ENCODE measurements at places on chromosomes 5 and 9.

DNA sequence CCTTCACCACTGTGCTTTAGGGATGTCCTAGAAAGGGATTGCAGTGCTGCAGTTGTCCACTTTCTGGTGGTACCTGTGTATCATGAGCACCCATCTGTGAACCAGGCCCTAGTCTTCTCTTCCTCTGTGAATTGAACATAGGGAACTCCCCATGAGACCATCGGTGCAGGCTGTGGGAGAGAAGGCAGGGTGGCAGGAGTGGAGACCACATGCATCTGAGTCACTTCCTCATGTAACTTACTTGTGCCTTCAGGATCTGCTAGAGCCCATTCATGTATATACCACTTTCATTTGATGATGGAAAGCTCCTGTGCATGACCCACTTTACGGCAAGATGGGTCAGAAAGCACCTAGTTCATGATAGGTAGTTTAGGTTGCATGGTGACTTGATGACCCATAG, 478.1 kb upstream of the CDH9 start:
- no peak for DNase-seq

GRCh38 chr9:28779243-28779642, 1206.0 kb upstream of the C9orf72 start:
- no peak for DNase-seq

DNA sequence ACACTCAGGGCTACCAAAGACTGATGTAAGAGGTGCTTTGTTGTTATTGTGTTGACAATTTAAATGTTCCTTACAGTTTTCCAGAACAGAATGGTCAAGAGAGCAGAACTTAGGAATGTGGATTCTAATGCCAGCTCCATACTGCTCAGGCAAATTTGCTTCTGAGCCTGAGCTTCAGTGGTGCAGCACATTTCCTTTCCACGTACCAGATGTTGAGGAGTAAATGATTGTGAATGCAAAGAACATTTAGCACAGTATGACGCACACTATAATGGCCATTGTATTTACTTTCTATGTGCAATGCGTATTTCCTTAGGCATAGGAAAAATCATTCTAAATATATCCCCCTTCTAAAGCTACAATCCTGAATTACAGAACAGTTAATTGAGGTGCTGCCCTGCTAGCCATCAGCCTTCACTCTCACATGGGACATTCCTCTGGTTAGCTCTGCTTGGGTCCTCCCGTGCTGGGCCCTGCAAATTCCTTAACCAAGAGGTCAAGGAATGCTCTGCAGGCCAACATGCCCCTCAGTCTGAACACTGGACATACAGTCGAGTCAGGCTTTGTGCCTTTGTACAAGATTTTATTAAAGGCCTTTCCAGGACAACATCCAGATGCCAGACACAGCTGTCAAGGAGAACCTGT, 21.1 kb upstream of the TMEM174 start:
- no peak for DNase-seq

- no peak for DNase-seq
These were observed 553.1 kb downstream of the ZNF608 start for GRCh38 chr5:124193371-124193789.

DNA sequence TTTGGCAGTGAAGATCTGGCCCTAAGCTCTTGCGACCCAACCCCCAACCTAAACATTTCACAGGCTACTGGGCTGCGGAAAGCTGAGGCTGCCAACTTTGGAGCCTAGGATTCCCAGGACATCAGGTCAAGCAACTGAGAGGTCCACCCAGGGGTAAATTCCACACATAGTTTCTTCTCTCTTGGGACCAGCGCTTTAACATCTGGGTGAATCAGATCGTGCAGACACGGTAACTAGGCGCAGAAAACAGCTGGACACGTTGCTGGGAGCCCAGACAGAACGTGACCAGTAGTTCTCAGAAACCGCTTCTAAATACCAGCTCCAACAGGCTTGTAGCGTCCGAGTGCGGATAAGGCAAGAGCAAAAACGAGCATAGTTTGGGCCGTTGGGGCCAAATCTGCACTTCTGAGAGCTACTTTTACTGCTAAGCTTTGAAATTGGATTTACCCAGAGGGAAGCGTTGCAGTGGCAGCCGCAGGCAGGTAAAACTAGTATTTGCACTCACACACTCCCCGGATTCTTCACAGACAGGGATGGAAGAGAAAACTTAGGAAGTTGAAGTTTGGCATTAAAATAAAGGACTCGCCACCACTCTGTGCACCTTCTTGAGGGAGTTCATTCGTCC, 11.8 kb downstream of the ITGA1 start:
- no peak for DNase-seq

DNA sequence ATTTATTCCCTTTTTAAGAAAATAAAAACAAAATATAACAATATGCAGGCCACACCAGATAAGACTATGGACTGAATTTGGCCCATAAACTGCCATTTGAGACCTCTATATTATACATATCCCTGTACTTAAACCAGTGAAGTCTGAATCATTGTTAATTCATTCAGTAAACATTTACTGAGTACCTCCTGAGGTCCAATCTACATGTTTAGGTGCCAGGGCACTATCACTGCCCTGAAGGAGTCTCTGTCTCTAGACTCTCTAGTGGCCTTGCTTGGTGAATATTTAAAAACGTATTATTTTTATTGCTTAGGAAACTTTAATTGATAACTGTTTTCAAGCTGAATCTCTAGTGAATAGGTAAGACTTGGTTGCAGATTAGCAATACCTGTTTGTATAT, 74.7 kb upstream of the ELL2 start:
- DNase-seq: no peak

- DNase-seq: no peak
These were observed 22.5 kb downstream of the FOXD1 start for GRCh38 chr5:73426034-73426433.

- no peak for DNase-seq
These were observed 74.7 kb downstream of the ARHGAP26 start for GRCh38 chr5:142844866-142845265.

DNA sequence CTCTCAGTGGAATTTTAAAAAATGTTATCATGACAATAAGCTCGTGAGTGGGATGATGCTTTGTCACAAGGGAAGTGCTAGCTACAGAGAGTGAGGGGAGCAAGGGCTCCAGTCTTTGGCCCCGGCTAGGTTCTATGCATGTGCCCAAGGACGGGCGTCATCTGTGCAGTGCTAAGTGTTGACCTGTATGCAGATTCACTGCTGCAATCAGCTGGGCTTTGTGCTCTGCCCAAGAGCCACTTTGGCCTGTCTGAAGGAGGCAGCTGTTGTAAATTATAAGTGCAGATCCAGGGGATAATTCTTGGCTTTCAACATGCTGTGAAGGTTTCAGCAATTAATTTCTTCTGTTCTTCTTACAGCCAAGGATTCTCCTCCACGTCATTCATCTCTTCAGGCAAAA, 268.6 kb downstream of the PSAT1 start:
- no peak for DNase-seq

GRCh38 chr5:65647941-65648340, 23.1 kb downstream of the SHLD3 start:
- DNase-seq: no peak

- DNase-seq: no peak
These were observed 47.9 kb upstream of the ZNF618 start for GRCh38 chr9:113828221-113828620.

DNA sequence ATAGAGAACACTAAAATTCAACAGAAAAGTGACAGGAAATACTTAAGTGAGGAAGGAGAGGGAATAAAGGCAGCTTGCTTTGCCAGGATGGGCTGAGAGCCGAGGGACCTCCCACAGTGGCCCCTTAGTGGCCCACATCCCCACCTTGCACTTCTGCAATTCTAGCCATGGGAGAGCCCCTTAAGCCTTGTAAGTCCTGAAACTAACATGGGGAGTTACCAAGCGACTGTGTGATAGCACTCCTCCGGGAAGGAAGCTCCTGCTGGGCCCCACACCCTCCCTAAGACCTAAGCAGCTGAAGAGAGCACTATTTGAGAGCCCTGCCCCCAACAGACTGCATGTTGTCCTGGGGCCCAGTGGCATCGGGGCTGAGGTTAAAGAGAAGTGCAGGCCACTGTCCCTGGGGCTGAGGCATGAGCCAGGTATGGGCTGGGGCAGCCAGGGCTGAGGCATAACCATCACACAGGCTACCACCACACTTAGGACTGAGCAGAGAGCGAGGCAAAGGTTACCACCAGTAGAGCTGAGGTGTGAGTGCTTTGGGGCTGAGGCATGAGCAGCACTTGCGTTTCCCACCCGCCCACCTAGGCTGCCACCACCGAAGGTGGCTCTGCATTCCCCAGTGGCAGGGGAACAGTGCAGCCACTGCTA, 301.8 kb upstream of the TRPC7 start:
- DNase-seq: no peak

- DNase-seq: peak; percentile 70
These were observed at the start of gene SLC2A6 for GRCh38 chr9:133478851-133479711. Gene SLC2A6 (minus strand): TSS chr9:133479099. CDS start chr9:133479059, 40 bp downstream.

GRCh38 chr5:74491586-74491985, 148.9 kb downstream of the ENC1 start:
- DNase-seq: no peak

- no peak for DNase-seq
These were observed 2.9 kb upstream of the TGFBI start for GRCh38 chr5:136025900-136026299.

DNA sequence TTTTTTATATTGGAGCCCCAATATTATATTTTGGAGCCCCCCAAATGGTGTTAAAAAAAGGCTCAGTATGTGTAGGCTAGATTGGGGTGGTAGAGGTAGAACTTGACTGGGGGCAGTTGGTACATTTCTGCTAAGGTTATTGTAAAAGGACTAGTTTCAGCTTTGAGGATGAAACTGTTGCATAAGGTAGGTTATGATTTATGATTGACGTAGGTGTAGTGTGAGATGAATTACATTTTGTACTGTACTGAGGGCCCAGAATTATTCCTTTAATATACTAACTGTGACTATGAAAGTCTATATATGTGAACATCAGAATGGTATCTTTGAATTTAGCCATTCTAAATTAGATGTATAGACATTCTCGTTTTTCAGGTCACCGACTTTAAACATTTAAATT, 3.6 kb downstream of the RIC1 start:
- no peak for DNase-seq

GRCh38 chr9:130215341-130216119, 43.3 kb downstream of the NCS1 start:
- peak; percentile 16 for DNase-seq

- no peak for DNase-seq
These were observed 96.5 kb upstream of the ANKRD55 start for GRCh38 chr5:56329652-56330051.

- peak; percentile 46 for DNase-seq
These were observed 50.3 kb downstream of the RFX3 start for GRCh38 chr9:3475300-3476020.

GRCh38 chr9:78903581-78903980, 606.7 kb downstream of the PSAT1 start:
- DNase-seq: no peak

GRCh38 chr5:143037071-143037470, 266.9 kb downstream of the ARHGAP26 start:
- no peak for DNase-seq

- no peak for DNase-seq
These were observed 269.6 kb downstream of the CEMIP2 start for GRCh38 chr9:71498691-71499090.

DNA sequence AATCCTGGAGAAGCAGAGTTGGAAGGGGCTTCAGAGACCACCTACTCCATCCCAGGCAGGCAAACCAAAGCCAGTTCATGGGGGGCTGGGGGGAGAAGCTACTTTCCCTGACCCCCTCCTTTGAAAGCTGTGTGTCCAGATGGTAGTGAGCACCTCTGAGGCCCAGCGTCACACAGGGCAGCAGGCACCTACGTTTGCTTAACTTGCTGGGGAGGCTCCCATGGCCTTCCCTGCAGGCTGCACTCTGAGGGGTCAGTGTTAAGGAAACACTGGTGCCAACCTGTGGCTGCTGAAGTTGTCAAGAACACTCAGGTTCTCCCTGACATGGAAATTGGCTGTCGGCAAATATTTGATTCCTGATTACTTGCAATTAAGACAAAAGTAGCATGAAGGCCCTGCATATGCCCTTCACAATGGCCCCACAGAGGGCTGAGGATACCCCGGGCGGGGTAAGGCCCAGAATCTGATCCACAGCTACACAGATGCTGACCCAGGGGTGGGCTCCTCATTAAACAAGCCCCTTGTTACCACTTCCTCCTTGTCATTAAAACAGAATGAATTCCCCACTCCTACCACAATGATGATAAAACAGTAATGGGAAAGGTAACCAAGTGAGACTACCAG, 208.5 kb downstream of the FSTL4 start:
- no peak for DNase-seq

GRCh38 chr5:13580058-13580457, 364.4 kb downstream of the DNAH5 start:
- DNase-seq: no peak

DNA sequence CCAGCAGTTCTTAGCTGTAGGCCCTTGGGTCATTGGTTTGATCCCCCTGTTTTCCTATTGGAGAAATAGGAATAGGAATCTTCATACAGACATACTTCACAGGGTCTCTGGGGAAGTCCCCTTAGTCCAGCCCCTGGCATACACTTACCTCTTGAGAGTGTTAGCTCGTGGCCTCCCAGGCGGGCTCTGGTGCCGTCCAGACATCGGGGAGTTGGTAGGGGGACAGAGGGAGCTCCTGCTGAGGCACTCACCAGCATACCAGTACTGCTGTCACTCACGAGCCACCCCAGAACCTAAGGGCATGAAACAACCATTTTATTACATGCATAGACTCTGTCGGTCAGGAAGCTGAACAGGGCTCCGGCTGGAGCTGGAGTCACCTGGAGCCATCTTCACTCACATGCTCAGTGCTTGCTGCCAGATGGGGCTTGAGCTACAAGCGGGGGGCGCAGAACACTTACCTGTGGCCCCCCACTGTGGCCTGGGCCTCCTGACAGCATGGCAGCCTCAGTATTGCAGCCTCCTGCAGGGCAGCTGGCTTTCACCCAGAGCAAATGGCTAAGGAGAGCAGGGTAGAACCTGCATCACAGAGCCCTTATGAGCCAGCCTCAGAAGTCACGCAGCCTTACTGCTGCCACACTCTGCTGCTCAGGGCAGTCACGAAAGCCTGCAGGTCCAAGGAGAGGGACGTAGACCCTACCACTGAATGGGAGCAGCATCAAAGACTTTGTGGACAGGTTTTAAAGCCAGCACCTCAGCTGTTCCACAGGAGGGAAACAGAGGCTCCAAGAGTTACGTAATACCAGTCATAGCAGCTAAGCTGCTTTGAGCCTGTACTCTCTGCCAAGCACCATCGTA, 58.3 kb upstream of the ANGPTL2 start:
- DNase-seq: no peak

DNA sequence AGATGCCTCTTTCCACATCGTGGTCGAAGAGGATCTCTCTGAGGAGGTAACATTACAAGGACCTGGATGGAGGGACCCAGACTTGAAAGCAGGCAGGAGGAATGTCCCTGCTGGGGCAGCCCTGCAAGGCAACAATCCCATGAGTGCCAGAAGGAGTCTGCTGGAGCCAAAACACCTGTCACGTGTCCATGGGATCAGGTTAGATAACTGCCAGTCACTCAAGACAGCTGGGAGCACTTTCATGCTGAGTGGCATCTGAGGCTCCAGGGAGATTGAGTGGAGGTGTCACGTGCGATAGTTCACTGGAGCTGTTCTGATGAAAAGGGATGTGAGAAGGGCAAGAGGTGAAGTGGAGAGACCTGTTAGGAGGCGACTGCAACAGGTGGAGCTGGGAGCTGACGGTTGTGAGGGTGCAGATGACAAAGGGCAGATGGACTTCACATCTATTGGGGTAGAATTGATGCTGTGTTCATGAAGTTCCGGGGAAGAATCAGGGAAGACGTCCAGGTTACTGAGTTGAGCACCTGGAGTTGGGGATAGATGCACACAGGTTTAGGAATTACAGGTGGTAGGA, 68.4 kb downstream of the ICE1 start:
- DNase-seq: no peak

GRCh38 chr5:141359790-141360426, at the start of gene PCDHGB2:
Gene PCDHGB2 (plus strand): TSS chr5:141359994. CDS start chr5:141360136, 142 bp downstream.
- peak; percentile 75 for DNase-seq

All from KBM-7 (cell line).